NCI-H146 (cell line): ENCODE measurements at places on chromosomes 12 and 14.
A peak's percentile ranks its signal among the peaks of the same experiment; 100 is the strongest.

- DNase-seq: no peak
These were observed 835.8 kb upstream of the FLRT2 start for GRCh38 chr14:84694161-84694560.

GRCh38 chr12:126067626-126068329, 1002.5 kb downstream of the AACS start:
- no peak for DNase-seq

DNA sequence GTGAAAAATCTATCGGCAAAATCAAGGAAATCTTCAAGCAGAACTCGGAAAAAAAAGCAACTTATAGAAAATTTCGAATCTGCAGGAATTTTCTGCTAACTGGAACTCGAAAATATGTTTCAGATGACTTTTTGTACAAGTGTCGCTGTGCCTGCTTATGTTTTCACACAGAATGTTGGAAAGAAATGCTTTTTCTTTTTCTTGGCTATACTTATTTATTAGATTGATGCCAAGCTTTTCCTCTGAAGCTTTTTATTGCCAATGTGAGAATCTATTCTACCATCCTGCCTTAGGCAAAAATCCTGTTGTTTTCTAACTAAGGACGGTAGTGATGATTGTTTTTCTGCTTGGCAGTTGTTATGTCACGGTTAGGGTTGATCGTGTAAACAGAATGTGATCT, 65.8 kb downstream of the TRHDE start:
- no peak for DNase-seq

DNA sequence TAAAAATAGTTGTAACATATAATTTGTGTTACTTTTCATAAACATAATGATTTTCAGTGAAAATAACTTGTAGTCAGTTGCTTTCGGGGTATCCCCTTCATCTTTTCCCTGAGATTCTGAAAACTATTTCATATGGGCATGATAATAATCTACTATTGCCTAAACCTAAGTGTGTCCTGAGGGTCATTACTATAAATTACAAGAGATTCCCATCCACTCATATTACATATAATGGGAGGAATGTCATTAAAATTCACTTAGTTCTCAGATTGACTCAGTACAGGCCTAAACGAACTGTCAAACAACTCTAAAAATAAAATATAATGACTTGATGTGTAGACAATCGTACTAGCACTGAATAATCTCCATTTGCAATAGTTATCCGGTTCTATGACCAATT, 72.7 kb downstream of the PTPRR start:
- DNase-seq: no peak

DNA sequence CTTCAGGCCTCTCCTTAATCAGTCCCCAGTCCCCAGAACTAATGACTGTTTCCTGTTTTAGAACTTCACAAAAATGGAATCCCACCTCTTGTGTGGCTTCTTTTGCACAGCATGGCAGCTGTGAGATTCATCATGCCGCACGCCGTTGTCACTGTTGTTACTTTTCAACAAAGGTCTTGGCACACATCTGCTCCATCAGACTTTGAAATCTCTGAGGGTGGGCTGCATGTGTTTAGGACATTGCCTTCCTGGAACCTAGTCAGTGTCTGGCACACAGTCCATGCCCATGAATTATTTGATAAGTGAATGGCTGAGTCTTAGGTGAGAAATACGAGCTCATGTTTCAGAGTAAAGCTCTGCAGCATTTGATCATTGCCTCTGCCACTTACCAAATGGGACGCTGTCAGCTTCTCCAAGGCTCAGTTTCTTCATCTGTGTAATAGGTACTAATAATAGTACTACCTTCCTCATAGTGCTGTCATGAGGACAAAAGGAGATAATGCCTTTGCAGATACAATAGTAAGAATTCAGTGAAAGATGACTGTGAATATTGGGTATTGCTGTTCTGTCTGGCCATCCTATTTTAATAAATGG, 90.4 kb downstream of the SRRM4 start:
- no peak for DNase-seq

- peak; percentile 4 for DNase-seq
These were observed 276.7 kb upstream of the SRRM4 start for GRCh38 chr12:118704527-118705241.

DNA sequence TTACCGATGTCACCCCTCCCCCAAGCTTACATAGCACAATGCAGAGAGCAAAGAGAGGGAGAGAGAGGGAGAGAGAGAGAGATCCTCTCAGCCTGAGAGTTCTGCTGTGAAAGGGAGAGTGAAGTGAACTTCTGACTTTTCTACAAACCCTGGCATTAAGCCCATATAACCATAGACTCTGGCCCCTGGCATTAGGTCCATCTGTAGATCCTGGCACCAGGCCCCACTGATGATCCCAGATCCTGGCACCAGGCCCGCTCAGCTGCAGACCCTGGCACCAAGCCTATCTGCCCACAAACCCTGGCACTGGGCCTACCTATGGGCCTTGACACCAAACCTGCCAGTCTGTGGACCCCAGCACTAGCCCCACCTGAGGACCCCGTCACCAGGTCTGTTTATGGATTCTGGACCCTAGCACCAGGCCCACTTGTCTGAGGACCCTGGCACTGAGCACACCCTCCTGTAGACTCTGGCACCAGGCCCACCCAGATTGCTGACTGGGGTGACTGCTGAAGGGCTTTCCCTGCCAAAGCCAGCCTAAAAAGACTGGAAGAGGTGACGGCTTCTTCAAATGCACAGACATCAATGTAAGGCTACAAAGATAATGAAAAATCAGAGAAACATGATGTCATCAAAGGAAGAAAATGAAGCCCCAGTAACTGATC, 14.5 kb upstream of the KRT83 start:
- no peak for DNase-seq

- DNase-seq: no peak
These were observed 394.9 kb downstream of the RAD51B start for GRCh38 chr14:68214431-68214830.

DNA sequence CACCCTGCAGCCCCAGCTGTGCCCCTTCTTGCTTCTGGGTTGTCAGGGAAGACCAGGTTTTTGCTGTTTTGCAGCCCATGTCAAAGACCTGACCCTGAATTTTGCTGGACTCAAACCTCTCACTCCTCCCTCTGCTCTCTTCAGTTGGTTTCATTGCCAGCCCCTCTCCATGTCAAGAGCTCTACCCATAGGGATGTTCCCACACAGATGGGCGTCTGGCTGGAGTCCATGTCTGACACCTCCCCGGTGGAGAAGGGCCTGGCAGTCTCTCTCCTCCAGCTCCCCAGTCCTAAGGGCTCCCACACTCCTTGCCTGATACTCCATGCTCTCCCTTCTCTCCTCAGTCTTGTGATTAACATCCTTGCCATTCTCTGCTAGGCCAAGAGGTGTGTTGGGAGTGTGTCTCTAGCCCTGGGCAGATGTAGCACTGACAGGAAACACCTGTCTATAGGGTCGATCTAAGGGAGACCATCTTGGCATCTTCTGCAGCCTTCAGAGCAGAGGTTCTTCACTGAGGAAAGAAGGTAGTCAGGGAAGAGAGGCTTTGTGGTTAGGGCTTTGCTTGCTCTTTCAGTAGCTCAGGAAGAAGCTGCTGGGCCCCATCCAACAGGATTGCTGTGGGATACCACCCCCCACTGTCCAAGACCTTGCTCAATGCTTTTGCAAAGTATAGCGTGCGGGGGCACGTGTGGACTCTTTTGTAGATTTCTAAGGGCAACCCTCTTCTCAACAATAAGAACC, 4.7 kb downstream of the ASIC1 start:
- no peak for DNase-seq

GRCh38 chr14:79670811-79671210, 540.5 kb downstream of the DIO2 start:
- DNase-seq: no peak

DNA sequence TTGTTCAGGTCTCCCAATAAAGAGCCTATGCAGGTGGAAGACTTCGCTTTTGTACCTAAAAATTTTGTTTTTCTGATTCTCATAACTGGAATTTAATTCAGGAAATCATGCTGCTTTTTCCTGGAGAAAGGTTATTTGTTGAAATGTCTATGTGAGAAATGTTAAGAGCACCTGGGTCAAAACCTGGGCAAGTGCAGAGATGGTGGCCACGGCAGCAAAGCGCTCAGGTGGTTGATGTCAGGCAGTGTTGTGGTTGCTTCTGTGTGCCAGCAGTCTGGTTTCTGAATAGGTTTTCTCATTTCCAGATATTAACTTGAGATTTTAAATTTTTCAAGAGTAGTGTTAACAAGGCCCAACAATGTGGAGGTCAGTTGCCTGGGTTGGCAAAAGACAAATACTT, 96.2 kb downstream of the ESR2 start:
- DNase-seq: no peak

GRCh38 chr12:73383584-73384222, 1111.5 kb downstream of the TRHDE start:
- no peak for DNase-seq

DNA sequence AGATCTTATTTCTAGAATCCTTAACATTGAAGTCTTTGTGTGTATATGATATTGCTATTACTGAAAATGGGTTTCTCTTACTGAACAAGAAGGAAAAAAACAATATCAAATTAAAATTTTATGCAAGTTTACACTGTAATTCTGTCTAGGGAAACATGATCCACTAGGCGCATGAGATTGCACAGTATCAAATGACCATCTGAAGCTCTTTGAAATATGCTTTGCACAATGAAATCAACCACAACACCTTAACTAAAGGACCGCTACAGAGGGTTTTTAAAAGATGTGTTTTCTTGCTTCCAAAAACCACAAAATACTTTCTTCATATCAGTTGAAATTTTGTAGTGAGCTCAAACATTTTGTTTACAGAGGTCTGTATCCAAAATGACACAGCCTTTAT, 15.1 kb upstream of the KERA start:
- DNase-seq: no peak

- DNase-seq: no peak
These were observed 59.5 kb downstream of the SLC4A8 start for GRCh38 chr12:51484119-51484518.

- DNase-seq: no peak
These were observed 141.1 kb downstream of the SLC41A2 start for GRCh38 chr12:104816845-104817503.

DNA sequence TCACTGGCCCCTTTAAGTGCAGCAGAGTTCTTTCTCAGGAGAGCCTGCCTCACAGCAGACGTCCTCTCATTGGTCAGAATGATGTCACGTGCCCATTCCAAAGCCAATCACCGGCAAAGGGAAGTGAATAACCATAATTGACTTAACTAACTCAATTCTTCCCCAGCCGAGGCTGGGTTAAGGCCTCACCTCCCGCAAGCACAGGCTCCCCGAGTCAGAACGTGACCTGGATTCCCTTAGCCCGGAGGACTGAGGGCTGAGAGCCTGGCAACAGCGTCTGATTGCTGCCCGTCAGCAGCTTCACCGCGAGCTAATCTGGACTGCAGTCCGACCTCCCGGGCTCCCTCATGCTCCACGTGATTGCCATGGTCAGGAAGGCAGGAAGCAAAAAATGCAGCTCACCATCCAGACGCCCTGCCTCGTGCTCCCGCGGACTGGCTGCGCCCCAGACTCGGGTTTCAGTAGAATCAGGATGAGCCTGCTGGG, 92.1 kb upstream of the FZD10 start:
- no peak for DNase-seq

- no peak for DNase-seq
These were observed at the start of gene OR8S1 for GRCh38 chr12:48525332-48525731. TSS of gene OR8S1 (plus strand) at chr12:48525632. CDS start at chr12:48525632, 0 bp downstream.

- DNase-seq: no peak
These were observed 990.2 kb downstream of the GALC start for GRCh38 chr14:87002776-87003175.

DNA sequence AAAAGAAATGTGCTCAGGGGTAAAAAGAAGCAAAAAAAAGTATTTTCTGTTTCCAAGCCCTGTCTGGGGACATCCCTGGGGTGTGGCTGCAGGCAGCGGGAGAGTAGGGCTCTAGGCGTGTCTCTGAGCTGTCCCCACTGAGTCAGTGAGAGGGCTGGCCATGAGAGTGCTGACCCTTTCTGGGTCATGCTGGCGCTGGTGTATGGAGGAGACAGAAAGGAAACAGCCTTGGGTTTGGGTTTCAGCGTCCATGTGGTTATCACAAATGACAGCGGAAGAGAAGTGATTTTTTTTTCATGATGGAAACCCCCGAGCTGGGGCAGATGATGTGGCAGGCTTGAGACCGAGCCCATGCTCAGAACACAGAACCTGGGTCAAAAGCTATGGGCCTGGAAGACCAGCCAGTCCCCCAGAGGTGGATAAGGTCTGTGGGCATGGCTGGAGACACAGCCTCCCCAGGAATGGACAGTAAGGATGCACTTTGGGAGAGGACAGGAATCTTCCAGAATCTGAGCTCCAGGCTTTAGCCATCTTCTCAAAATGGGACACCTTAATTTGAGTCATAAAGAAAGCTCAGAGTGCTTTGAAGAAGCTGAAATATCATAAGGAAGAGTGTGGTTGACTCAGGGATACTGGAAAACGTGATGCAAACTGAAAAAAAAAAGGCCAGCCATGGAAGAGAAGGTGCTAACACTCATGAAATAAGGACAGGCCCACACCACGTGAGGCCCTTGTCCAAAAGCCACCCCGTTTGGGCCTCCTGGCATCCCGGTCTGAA, 36.2 kb downstream of the SYNE3 start:
- no peak for DNase-seq

GRCh38 chr14:74429221-74429691, 3.2 kb upstream of the SYNDIG1L start:
- no peak for DNase-seq

DNA sequence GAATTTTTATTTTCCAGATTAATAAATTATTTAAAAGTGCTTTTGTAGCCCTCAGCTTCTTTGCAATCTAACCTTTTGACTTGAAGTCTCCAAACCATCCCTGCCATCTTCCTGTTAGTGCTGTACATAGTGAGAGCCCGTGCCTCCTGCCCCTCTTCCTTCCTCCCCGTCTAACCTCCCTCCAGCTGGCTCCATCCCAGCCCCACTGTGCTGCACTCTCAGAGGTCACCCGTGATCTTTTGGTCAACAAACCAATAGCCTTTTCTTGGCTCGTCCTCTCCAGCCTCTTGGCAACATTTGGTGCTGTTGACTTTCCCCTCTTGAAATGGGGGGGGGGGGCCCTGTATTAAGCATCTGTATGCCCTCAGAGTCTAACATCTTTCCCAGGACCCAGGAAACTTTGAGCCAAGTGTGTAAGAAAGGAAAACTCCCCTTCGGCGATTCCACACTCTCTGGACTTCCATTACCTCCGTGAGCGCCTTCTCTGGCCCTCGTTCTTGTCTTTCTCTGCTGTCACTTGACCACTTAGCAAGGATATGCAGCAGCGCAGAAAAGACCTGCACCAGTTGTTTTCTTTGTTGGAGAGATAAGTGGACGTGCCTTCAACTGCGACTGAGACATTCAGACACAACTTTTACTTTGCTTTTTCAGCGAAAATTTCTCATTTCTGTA, 44.1 kb downstream of the FBXW8 start:
- no peak for DNase-seq

GRCh38 chr12:52341066-52341580, 19.9 kb upstream of the KRT83 start:
- no peak for DNase-seq

DNA sequence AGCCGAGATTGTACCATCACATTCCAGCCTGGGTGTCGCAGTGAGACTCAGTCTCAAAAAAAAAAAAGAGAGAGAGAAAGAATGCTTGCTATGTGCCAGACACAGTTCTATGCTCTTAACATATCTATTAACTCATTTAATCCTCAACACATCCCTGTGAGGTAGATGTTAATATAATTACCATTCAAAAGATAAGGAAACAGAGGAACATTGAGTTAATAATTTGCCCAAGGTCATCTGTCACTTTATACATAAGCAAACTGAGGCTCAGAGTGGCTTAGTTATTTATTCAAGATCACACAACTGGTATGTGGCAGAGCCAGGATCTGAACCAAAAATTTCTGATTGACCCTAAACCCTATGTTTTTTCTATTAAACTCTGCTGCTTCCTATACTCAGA, 116.1 kb upstream of the BCAT1 start:
- DNase-seq: no peak
